Mesenteric fat pad (tissue), 1 donor: ENCODE measurements at places on chromosomes 1 and 21. TPM values are rescaled to one million over a fixed set of nuclear protein-coding genes. Genes with fewer than 3 reads are reported as not detected.

DNA sequence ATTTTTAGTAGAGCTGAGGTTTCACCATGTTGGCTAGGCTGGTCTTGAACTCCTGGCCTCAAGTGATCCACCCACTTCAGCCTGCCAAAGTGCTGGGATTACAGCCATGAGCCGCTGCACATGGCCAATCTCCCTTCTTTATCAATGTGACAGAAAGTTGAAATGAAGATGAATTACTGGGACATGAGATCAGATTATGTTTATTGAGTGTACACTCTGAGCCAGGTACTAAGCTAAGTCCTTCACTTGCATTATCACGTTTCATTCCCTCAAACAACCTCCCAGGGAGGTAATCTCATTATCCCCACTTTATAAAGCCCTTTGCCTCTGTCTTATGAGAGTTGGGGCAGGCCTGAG is 6.3 kb upstream of the CHI3L2 start:
- no peak for DNase-seq

DNA sequence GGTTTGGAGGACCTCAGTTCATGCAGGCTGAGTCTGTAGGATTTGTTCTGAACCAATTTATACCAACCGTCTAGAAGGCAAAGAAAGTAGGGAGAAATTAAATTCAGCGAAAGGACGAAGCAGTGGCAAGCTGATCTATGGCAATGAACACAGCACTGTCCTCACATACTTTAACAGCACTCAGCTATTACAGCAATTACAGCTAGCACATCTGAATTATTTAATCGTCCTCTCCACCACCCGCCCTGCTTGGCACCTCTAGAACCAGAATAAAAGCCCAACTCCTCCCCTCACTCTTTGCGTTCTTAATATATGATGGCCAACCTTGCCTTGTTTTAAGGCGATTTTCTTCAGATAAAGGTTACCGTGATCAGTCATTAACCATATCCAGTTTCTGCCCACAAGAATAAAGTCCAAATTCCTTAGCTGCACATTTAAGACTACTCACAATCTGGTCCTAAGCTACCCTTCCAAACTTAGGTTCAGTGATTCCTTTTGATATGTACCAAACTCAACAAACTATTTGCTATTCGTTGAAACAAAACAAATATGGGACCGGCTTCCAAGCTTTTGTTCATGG is 169.4 kb upstream of the ESRRG start:
- no peak for DNase-seq

- DNase-seq = no peak
These were observed 36.5 kb upstream of the KCND3 start for GRCh38 chr1:112026016-112026415.

DNA sequence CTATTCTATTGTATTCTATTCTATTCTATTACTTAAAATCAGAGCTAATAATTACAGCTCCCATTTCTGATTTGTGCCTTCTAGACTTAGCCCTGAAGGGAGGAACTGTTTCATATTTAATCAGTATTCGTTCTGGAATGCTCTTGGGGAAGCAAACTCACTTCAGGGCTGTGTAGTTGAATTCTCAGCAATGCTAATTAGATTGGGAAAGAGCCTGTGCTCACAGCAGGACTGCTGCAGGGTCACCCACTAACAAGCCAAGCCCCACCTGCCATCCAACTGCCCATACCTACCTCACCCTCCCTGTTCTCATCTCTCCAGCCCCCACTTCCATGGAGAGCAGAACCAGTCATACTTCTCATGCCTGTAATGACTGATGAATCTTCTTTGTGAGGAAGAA is 464.2 kb downstream of the PTPRU start:
- no peak for DNase-seq

- no peak for DNase-seq
These were observed 33.1 kb downstream of the UBE2U start for GRCh38 chr1:64236541-64236954.

MTARC1 gene
- 539 TPM for total RNA-seq
